Stimulated activated CD8-positive, alpha-beta memory T cell treated with anti-CD3 and anti-CD28 coated beads, Interleukin-4, amount 100 ng/mL, for 4 hours (primary cell): ENCODE measurements at places on chromosomes 5 and 9.

DNA sequence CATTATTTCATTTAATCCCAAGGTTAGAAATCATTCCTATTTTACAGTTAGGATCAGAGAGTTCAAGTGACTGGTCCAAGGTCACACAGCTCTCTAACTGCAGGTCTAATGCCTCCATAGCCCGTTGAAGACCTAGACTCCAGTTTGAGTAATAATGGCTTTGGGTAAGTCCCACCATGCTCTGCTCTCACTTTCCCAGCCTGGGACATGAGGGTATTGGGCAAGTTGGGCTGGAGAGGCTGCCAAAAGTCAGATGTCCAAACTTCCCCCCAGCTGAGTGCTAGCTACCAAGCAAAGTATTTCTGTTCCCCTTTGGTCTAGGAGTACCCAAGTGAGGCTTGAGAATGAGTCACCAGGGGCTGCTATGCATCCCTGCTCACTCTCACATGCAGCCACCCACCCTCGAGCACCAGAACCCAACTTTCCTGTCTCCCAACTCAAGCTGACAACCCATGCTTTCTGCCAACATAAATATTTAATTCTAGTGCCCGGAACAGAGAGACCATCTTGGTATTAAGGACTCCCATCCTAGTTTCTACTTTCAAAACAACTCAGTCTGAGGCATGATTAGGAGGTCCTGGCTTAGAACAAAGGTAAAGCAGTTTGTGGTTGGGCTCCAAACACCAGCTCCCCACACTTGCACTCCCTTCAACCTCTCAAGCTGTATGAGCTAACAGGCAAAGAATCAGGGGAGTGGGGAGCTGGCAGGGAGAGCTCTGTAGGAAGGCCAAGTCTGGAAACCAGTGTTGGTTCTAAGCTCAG lies 236.5 kb upstream of the TRIM32 start:
- no peak for DNase-seq

GRCh38 chr9:77987081-77987656 lies 44.4 kb downstream of the GNAQ start:
- DNase-seq = no peak

DNA sequence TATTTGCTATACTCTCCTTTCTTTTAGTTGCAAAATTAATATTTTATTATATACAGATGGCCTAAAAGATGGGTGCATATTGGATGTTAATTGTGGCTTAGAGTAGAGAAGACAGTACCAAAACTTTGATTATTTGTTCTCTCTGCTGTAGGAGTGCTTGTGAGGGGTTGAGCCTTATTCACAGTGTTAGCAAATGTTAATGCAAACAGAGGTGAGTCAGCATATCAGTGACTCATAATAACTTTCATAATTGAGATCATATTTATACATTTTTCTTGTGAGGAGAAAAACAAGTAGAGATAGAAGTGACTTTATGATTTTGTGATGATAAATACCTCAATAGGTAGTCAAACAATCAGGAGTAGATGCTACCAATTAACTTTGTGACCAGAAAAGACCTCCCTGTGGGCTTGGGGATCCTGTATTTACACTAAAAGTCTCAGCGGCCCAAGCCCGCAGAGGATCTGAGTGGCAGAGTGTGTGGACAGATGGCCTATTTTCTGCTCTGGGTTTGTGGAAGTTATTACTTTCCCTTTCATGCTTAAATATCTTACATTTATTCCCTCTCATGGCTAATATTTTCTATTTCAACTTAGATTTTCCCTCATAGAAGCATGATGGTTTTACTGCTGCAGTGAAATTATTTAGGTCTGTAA lies 226.5 kb downstream of the TAF11L14 start:
- no peak for DNase-seq

- DNase-seq = no peak
Observed at GRCh38 chr5:31553863-31554262, 21.8 kb downstream of the C5orf22 start.

DNA sequence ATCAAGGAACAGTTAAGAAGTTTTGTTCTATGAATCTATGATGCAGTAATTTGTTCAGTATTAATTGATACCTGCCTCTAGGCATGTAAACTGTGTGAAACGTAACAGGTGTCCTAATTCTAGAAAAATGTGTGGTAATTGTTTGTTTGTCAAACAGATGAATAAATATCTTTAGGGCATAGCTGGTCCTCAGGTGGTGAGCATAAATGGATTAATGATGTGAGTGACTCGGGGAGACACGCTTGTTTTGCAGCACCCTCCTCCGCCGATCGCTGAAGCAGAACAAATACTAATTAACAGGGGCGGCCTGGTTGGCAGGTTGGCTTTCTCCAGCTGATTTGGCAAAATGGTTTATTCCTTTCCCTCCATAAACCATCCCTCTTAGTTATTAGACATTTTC lies 88.8 kb downstream of the TLE4 start:
- DNase-seq = no peak

- no peak for DNase-seq
Observed at GRCh38 chr5:1704266-1704665, 95.4 kb downstream of the MRPL36 start.

GRCh38 chr5:136166909-136167308 lies 26.1 kb downstream of the SMIM32 start:
- no peak for DNase-seq

GRCh38 chr5:57189515-57189914 lies 15.7 kb downstream of the GPBP1 start:
- DNase-seq = no peak

GRCh38 chr5:174172152-174172551 lies 126.6 kb downstream of the NSG2 start:
- no peak for DNase-seq

DNA sequence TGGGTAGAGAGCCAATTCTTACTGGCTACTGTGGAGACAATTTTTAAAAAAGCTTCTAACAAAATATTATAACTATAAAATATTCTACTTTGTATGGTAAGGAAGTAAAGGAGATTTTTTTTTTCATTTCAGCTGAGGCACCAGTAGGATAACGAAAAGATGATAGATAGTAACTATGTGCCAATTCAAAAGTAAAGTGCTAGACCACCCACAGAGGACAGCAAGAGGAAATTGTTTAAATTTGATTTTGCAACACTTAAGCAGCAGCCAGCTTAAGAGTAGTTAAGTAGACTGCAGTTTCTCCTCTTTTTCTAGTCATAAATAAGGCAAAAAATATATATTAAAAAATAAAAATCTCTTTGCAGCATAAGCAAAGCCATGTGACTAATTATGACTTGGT lies 1539.3 kb upstream of the ACO1 start:
- no peak for DNase-seq

GRCh38 chr5:120372899-120373298 lies 91.2 kb upstream of the PRR16 start:
- no peak for DNase-seq

GRCh38 chr5:134125039-134126015 lies 10.8 kb downstream of the TCF7 start:
- no peak for DNase-seq

DNA sequence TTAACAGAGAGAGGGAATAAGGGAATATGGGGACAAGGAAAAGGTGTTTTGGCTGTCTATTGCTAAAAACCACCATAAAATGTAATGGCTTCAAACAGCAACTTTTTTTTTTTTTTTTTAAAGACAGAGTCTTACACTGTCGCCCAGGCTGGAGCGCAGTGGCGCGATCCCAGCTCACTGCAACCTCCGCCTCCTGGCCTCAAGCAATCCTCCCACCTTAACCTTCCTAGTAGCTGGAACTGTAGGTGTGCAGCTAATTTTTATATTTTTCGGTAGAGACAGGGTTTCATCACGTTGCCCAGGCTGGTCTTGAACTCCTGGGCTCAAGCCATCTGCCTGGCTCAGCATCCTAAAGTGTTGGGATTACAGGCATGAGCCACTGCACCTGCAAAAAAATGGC lies 4.3 kb upstream of the SPATA24 start:
- no peak for DNase-seq

GRCh38 chr5:55913466-55914413 lies 62.6 kb downstream of the IL31RA start:
- DNase-seq = no peak

GRCh38 chr9:92941861-92942260 lies 5.5 kb upstream of the FGD3 start:
- no peak for DNase-seq

DNA sequence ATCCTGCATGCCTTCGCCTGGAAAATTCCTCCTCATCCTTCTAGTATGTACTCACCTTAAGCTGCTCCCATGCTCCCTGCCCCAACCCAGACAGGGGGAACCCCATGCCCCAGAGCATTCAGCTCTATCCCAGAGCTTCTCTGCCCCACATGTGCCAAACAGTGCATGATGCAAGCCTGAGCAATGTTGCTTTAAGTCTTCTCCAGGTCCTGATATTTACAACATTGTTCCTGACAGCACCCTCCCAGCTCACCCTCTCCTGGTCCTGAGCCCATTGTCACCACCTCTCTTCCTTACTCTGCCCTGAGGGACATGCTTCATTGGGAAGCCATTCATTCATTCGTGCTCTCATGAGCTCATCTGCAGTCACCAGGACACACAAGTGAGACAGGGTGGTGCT lies 23.4 kb upstream of the BARX1 start:
- no peak for DNase-seq

DNA sequence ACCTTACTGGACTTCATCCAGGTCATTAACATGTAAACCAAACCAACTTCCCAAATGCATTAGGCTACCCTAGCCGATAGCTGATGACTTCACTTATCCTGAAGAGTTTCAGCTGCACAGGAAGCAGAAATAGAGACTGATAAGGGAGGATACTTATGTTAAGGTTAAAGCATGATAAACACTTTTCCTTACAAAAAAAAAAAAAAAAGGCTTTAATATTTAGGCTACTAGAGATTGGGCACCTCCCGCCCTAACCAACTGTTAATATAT lies 1.6 kb upstream of the MEF2C start:
- DNase-seq = no peak

GRCh38 chr5:82360022-82360421 lies 81.9 kb upstream of the RPS23 start:
- no peak for DNase-seq

GRCh38 chr5:139415221-139415861 lies 11.5 kb upstream of the SPATA24 start:
- no peak for DNase-seq

- no peak for DNase-seq
Observed at GRCh38 chr5:105639511-105639910, 2031.2 kb downstream of the EFNA5 start.

DNA sequence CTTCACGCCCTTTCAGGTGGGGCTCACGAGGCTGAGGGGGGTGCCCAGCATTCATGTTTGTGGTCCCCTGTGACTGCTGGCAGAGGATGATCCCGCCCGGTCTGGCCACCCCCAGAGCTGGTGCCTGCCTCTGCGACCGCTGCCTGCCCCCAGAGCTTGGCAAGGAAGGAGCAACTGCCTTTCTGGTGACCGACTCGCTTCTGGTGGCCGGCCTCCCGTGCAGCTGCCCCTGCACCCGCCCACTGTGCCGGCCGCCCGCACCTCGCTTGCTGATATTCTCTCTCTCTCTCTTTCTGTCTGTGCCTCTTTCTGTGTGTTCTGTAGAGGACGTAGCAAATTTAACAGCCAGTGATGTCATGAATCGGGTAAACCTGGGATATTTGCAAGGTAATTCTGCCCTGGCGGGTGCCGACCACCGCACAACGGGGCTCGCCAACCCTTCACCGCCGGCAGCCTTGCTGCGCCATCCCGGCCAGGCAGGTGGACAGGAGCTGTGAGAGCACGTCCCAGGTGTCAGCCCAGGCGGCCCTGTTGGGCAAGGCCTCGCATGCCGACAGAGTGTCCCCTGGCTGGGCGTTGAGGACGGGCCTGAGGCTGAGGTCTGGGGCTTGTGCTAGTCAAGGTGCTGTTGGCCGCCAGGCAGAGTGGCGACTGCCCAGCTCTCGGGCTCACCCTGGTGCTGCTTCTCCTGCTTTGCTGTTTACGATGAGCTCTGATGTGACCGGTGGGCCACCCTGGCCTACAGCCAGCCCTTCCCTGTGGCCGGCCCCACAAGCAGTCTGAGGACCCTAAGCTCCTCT lies 86.0 kb downstream of the KCNT1 start:
- DNase-seq = no peak

GRCh38 chr9:115071176-115071575 lies 46.8 kb downstream of the TNC start:
- DNase-seq = no peak

DNA sequence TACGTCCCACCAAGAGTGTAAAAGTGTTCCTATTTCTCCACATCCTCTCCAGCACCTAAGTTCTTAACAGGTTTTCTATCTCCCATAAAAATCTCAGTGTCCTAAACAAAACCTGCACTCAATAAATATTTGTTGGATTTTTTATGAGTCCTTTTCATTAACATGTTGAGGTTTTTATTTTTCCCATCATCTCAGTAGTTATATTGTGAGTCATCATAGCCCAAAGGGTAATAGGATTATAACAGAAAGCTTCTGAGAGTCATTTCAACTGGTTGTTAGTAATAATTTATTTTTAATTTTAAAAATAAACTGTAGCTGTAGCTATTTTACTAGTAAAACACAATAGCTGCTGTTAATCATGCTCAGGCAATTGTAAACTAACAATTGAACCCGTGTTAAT lies 331.6 kb upstream of the SLC30A5 start:
- DNase-seq = no peak

DNA sequence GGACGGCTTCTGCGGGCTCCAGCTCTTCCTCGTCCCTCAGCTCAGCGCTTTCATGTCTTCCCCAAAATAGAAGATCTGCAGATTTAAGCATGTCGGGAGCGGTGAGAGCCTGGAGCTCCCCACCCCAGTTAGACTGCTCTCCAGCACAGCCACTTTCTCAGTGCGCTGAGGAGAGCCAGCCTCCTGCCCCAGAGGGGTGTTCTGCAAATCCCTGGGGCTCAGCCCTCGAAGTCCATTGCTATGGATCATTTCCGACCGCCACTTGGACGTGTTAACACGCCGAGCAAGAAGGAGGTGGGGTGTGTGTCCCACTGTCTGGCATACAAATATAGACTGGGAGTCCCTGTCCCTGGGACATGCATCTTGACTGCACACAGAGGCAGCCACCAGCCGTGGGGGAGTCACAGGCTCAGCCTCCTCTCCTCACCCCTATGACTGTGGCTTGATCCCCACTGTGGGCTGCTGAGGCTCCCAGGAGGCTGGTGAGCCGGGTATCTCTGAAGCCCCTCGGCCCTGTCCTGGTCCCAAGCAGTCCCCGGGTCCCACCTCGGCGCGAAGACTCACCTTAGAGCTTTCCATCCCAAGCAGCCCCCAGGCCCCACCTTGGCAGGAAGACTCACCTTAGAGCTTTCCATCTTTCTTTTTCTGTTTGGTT lies 30.0 kb upstream of the RNF130 start:
- DNase-seq = no peak

GRCh38 chr9:21789541-21790037 lies 12.8 kb upstream of the MTAP start:
- DNase-seq = no peak

DNA sequence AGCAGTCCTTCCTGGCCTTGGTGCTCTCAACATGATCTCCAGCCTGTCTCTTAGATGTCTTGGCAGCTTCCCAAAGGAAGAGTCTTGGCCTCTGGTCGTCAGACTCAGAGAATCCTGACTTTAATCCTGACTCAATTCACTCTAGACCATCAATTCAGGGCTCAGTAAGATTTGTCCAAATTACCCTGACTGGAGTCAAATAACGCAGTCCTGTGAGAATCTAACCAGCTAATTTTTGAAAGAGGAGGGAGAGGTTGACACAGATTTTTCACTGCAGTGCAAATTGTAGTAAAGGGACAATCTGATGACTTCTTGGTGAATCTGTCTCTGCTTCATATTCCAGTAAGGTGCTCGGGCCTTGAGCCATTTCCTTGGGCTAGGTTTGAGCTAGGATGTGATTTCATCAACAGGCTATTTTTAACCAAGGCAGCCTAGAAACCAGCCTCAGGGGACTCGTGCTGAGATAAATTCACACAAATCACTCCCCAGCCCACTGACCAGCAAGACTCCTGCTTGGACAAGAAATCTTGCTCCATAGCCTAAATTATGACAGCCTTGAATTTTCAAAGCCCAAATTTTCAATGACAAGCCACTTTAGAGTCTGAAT lies 257.4 kb downstream of the ENC1 start:
- DNase-seq = no peak
